Thoracic aorta endothelial cell (primary cell): ENCODE measurements at places on chromosomes 12 and 14. TPM values are rescaled to one million over a fixed set of nuclear protein-coding genes. Genes with fewer than 3 reads are reported as not detected.

KLRF1 gene
- total RNA-seq: 0.27 TPM in 1 of 2 replicates, not detected in the other

CELA1 gene
- total RNA-seq: not detected in 2 replicates

CLEC9A gene
- total RNA-seq: not detected in 2 replicates

ZNF385A gene
- 1.9 and 2.3 TPM in 2 replicates for total RNA-seq

KRT6C gene
- total RNA-seq: not detected in 2 replicates
